H4 (cell line): ENCODE measurements at places on chromosomes 7 and 10. TPM values are rescaled to one million over a fixed set of nuclear protein-coding genes. Genes with fewer than 3 reads are reported as not detected.

GRCh38 chr7:1291845-1292765 is 59.4 kb downstream of the UNCX start:
- no peak for DNase-seq

GRCh38 chr10:109784236-109784635 is 139.1 kb downstream of the XPNPEP1 start:
- DNase-seq, result no peak

DNA sequence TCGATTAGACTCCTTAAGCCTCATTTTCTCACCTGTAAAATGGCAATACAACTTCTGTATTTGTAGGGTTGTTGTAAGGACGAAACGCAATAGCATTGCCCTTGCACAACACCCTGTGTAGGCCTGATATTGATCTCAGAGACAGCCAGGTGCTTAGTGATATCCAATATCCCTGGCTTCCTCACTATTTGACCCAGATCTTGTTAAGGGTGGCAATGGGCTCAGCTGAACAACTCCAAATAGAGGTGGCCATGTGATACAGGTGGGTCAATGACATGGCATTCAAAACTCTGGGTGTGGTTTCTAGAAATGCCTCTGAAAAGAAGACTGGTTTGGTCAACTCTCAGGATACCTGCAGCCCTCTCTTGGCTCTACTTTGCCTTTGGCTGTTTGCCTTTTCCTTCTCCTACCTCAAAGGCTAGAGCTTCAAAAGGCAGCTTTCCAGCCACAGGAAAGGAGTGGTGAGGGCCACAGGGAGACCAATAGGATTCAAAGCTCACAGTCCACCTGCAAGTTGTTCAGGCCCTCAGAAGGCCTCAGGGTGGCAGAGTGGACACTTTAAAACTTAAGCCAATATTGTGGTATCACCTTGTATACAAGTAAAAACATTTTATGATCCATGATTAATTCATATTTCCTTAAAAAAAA is 14.9 kb upstream of the GATAD1 start:
- DNase-seq, result no peak

DNA sequence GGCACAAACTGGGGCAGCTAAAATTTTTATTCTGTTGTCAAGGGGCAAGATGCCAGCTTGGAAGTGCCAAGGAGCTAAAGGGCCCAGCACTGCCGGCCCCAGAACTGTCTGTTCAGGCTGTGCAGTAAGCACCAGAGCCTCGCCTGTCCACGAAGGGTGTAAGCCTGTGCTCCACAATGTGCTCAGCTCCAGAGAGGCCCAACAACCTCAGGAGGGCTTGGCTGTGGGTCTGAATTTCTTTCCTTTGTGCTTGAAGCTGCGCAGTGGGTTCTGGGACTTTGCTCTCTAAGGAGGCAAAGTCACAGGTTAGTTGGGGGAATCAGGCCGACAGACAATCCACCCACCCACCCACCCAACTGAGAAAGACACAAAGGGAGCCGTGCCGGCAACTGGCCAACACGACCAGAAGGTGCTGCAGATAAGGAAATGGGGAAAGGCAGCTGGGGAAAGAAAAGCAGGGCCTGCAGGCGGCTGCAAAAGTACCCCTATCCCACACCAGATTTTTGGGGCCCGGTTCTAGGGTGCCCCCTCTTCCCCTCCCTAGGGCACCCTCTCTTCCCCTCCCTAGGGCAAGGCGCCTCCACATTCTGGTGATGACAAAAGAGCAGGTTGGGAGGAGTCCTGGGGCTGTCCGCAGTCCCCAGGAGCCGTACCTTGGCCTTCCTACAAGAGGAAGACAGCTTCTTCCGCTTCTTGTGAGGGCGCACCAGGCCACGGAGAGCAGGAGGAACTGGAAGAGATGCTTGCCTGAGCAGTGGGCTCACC is 7.7 kb downstream of the DDX56 start:
- no peak for DNase-seq

DNA sequence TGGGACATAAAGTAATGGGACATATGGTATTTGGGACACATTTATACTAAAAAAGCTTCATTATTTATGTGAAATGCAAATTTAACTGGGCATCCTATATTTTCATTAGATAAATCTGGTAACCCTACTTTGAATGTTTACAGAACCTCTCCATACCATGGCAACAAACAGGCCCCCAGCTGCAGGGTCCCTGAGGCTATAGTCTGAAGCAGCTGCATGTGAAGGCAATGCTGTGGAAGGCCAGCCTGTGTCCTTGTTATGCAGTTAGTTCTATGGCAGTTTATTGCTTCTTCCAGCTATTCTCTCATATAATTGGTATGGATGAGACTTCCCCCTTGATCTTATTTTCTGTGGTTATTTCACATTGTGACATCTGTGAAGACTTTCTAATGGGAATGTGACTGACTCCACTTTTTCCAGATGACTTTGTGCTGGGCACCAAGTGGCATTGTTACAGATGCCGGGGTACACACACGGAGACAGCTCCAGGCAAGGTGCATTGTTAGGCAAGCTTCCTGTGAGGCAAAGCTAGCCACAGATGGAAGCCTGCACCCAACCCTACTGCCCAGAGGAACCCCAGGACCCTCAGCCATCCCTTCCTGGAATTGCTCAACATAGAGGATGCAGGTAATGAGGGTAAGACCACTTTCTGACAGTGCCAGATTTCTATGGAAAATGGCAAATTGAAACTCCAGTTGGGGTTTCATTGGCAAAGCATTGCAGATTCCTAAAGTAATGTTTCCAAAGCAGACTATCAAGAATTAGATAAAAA is 49.5 kb upstream of the ADAM12 start:
- DNase-seq, result no peak

- DNase-seq, result no peak
Observed at GRCh38 chr7:18762189-18762588, 266.6 kb downstream of the HDAC9 start.

- DNase-seq, result no peak
Observed at GRCh38 chr7:7428806-7429205, 106.9 kb downstream of the COL28A1 start.

DNA sequence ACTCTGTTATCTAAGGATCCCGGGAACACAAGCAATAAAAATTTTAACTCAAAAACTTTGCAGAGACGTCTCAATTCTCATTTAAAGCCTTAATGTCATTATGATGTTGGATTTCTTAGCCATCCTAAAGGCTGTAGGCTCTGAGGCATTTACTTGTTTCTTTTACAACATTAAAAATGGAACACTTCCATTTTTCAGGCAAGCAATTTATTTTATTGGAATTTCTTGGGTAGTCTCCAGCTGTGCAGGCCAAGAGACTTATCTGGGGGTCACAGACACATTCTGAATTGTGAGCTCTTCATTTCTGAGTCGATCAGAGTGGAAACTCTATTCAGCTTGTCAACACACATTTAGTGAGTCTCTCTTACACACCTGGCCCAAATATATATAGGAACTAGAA is 48.0 kb upstream of the KIF5B start:
- DNase-seq, result no peak

GRCh38 chr10:55820071-55820470 is 541.0 kb downstream of the ZWINT start:
- no peak for DNase-seq

DNA sequence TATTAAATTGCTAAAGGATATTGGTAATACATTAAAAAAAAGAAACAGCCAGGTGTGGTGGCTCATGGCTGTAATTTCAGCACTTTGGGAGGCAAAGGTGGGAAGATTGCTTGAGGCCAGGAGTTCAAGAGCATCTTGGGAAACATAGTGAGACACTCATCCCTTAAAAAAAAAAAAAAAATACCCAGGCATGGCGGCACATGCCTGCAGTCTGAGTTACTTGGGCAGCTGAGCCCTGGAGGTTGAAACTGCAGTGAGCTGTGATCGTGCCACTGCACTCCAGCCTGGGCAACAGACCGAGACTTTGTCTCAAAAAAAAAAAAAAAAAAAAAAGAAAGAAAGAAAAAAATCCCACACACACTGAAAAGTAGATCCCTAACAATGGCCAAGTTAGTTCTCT is 59.7 kb downstream of the MACC1 start:
- no peak for DNase-seq

DNA sequence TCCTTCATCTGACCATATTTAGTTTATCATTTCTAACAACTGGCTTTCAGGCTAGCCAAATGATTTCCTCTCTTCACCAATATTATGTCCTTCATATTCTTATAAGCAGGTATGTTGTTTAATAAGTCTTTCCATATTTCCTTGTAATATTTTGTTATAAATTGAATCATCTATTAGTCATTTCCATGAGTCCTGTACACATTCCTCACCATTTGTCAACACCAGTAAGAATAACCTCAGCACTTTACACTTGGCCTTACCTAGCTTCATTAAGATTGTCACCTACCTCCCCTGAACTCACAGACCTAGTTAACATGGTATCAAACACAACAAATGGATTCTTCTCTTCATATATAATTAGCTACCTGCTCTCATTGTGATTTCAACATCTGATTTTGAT is 282.3 kb downstream of the SEMA3D start:
- no peak for DNase-seq

Gene ZDHHC6
- 25.7 and 36.0 TPM in 2 replicates for total RNA-seq

DNA sequence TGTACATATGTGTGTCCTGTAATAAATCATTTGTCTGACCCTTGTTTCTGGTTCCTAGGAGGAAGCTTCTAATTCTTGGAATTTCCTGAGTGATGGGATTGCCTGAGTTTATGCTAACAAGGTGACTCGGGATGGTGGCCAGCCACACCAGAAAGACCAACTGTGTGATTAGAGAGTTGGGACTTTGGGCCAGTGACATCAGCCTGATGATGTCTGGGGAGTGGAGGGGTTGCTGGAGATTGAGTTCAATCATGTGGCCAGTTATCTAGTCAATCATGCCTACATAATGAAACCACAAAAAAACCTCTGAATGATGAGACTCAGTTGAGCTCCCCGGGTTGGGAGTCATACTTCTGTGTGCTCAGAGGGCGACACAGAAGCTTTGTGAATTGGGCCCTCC is 23.5 kb upstream of the CARD11 start:
- DNase-seq, result no peak

DNA sequence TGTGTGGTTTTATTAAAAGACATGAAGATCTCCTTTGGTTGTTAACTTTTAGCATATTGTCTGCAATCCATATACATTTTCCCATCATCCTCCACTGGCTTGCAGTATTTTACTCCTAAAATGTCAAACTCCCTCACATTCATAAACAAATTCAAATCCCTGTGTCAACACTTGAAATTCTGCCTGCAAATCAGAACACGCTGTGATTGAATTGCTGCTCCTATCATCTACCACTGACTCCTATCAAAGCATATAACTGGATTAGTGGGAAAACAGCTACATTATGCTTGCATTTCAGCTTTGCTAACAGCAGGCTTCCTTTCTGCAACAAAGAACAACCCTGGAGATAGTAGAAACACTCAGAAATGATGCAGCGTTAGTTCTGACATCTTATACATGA is 281.8 kb upstream of the HGF start:
- DNase-seq, result no peak

DNA sequence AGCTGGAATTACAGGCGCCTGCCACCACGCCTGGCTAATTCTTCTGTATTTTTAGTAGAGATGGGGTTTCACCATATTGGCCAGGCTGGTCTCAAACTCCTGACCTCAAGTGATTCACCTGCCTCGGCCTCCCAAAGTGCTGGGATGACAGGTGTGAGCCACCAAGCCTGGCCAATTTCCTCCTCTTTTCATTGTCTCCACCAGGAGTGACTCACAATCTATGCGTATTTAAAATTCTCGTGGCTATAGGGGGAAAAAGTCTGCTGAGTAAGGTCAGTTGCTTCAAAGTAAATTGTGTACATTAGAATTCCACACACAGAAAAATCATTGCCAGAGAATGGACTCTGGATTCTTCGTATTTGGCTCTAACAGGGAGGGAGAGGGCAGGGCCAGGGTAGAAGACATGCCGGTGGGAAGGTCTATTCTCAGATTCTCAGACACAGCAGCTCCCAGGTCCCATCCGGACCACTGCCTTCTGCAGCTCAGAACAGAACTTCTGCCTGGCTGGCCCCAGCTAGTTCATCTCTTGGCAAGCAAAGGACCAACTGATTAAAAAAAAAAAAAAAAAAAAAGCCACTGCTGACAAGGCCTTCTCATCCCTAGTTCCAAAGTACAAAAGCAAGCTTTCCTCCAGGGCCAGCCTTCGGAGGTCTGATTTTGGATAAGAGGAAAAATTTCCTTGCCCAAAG is 22.2 kb downstream of the PSPH start:
- no peak for DNase-seq

DNA sequence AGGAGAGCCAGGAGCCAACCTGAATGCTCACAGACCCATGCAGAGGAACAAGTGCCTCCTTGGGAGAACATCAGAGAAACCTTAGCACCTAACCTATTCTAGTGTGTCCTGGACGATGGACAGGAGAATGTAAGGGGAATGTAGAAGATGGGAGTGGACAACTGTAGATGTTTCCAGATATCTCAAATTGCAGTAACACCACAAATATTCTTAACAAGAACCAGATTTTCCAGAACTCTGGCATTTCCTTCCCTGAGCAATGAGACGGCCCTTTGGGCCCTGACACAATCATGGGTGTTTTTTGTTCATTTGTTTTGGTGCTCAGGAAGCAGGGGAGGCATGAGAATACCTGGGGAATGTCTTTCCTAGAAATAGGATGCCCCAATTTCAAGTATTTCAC is 196.1 kb upstream of the PRSS1 start:
- no peak for DNase-seq

- DNase-seq, result no peak
Observed at GRCh38 chr7:157432541-157432956, 95.7 kb downstream of the DNAJB6 start.

Gene RPEL1
- 0.08 TPM in 1 of 2 replicates, not detected in the other for total RNA-seq

Gene ZNF33B
- 5.4 and 6.9 TPM in 2 replicates for total RNA-seq

DNA sequence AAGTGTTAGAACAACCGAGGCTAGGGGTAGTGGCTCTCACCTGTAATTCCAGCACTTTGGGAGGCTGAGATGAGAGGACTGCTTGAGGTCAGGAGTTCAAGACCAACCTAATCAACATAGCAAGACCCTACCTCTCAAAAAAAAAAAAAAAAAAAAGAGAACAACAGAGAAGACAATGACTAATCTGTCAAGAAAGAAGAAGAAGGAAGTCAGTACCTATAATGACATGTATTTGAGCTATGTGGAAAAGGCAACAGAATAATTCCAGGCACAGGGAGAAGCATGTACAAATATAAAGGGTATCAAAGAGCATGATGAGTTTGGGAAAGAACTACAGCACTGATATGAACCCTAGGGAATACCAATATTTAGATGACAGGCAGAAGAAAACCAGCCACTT is 27.5 kb downstream of the COPG2 start:
- no peak for DNase-seq

GRCh38 chr10:60627778-60628748 is 150.2 kb upstream of the CDK1 start:
- no peak for DNase-seq

DNA sequence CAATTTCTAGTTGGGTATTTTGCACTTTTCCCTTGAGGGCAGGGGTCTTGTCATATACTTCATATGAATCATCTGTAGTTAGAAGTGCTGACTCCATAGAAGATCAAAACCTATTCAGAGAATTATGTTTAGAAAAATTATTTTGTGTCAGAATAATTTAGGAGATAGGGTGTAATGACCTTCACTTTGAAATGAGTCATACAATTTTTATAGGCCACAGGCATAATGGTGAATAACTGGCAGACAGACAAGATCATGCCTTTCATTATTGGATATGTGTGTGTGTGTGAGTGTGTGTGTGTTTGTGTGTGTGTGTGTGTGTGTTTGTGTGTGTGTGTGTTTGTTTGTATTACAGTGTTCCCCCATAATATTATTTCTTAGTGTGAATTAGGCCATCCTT is 523.0 kb downstream of the ANKRD7 start:
- DNase-seq, result no peak
